ENCODE measurements at places on chromosomes 11 and 22. TPM values are rescaled to one million over a fixed set of nuclear protein-coding genes. Genes with fewer than 3 reads are reported as not detected.

Gene RIMBP3B
- polyA plus RNA-seq: not detected

GRCh38 chr11:61750631-61751273, 1.7 kb upstream of the MYRF start:
- no peak for DNase-seq

Gene MPPED2
- 2.3 TPM for polyA plus RNA-seq

DNA sequence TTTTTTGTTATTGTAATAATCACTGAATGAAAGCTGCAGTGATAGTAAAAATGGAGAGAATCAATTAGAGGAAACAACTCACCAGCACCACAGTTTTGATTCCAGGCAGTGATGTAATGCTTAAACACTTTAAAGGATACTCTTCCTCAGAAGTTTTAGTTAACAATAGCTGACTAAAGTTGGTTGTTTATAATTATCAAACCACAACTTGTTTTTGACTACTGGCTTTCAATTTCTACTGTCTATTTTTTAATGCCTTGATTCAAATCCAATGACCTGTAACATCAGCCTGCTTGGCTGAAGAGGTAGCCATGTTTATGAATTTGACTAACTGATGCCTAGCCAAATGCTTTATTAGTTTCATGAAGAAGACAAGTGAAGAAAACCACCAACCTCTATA, 18.2 kb upstream of the CASP12 start:
- no peak for DNase-seq

DNA sequence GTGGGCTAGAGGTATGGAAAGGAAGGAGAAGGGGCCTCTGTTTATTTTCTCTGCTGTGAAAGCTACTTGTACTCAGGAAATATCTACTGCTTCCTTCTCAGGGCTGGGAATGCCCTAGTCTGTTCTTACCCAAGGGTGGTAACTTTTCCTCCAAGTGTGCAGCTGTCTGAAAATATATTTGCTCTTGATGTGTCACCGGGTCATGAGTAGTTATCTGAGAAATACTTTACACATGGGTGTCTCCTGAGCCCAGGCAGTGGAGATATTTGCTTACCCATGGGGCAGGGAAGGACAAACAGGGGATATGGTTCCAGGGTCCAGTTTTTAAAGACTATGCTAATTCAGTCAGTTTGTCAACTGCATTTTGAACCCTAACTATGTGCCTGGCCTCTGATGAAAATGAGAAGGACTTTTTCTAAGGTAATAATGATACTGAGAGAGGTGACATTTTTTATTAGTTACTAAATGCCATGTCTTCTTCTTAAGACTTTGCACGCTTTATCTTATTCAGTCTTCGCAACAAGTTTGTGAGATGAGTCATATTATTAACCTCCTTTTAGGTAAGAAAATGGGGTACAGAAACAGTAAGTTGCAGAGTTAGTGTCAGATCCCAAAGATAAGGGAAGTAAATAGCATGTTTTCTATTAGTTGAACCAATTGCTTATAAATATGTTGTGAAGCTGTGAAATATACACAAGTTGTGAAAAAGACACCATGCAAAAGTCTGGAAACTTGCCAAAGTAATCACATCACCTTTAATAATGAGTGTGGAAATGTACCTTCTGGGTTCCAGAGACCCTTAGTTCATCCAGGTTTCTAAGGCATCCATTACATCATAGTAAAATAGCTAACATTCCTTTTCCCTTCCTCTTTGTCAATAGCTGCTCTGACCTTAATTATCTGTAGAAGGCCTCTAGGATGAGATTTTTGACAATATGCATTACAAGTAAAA, 22.9 kb downstream of the SYTL2 start:
- no peak for DNase-seq
